ENCODE measurements at places on chromosomes 2 and 18.

DNA sequence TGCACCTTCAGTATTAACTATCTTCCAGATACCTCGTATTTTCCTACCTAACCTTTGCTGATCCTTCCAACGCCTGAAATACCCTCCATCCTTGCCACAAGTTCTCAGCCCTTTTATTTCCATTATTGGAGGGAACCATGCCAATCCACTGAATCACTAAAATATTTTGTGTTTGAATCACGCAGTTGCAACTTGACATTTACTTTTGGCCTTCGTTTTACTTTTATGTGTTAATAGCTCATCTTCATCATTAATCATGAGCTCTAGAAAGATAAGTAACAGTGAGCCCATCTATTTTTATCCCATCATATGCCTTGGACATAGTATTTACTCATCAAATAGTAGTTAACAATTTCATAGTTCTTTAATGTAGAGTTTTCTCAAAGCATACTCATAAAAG, 463.2 kb downstream of the THSD7B start:
- DNase-seq = no peak

DNA sequence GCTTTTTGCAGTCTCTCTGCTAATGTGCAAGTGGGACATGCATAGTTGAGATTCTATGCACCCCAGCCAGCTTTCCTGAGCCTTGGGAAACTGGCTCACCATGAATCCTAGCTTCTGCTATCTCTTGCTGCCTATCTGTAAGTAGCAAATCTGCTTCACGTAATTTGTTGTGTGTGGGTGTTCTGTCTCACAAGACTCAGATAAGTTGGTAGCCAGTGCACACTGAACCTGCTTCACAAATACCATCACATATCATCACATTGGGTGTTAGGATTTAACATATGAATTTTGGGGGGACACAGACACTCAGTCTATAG, 13.9 kb upstream of the VRK2 start:
- DNase-seq = no peak

- DNase-seq = no peak
Observed at GRCh38 chr2:203401-203800, 60.4 kb downstream of the SH3YL1 start.

DNA sequence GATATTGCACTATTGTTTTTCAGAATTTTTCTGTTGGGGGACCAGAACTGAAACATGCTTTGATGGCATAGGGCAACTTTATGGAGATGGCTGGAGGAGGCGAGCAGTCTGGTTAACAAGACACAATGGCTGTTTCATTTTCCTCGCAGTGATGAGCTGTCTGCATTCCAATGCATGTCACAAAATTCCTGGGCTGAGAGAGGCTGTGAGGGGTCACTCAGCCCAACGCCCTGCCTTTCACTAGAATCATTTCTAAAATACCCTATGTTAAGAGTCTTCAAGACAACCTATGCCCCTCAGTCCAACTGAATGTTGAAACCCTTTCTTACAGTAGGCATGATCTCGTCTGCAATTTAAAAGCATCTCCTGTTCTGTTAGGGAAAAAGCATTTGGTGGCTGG, 1090.0 kb downstream of the BCL11A start:
- DNase-seq = no peak

- no peak for DNase-seq
Observed at GRCh38 chr2:112664689-112665088, 18.9 kb downstream of the SLC20A1 start.

DNA sequence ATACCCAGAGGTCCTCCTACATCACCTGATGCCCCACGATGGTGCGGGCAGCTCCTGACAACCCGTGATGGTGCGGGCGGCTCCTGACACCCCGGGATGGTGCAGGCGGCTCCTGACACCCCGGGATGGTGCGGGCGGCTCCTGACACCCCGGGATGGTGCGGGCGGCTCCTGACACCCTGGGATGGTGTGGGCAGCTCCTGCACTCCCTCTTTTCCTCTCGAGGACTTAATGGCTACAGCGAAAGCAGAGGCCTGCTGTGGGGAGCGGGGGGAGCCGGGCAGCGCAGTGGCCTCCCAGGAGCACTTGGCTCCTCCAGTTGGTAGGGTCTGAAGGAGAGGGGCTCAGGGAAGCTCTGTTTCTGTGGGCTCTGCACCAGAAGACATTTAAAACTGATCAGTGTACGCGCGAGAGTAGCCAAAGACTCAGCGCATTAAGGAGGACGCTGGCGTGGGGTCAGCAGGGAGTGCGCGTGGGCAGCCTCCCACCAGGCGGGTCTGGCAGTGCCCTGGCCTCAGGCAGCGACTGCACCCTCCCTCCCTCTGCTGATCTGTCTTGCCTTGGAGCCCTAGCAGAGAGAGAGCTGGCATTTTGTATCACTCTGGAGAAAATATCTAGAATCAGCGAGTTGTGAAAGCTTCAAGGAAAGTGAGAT, 464.5 kb upstream of the MYT1L start:
- DNase-seq = no peak

Measured in SK-N-MC (cell line).